ENCODE measurements at places on chromosomes 2 and 18.

DNA sequence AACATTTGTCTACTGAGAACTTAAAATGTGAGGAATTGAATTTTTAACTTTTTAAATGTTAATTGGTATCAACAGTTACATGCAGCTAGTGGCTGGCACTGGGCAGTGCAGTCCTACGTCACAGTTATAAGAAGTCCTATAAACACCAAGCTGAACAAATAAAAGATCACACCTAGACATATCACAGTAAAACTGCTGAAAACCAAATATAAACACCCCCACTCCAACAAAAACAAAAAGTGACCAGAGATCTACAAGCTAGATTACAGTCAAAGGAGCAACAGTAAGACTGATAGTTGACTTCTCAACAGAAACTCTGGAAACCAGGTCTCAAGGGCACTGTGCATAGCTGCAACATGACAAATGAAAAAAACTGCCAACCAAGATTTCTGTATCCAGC lies 19.4 kb downstream of the TLK1 start:
- DNase-seq, result no peak

DNA sequence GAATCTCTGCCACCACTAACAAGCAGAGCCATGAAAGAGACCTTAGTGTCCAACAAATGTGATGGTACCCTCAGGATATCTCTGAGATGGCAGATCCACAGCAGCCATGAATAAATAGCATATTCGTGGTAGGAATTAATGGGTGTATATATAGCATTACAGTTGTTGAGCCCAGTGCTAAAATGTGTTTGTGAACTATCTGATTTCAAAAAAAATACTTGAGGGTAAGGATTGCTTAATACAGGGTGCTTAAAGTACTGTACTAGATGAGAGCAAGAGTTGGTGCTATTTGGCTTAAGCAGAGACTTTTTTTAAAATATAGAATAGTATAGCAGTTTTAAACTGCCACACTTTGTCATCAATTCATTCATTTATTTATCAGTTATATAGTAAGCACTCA lies 101.5 kb upstream of the GALNT5 start:
- no peak for DNase-seq

DNA sequence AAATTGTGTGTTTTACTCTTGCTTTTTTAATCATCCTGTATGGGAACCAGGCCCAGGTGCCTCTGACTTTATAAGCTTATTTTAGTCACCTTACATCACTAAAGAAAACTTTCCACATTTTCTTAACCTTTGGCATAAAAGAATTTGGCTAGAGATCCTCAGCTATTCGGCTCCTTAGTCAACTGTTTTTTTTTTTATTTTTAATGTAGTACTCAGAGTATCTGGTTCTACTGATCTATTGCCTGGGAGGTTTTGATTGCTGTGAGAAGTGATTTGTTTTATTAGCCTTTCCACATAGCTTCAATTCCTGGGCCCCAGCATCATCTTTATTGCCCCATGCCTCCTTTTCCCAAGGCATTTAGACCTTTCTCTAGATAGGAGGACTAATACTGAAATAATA lies 121.0 kb downstream of the MYO1B start:
- no peak for DNase-seq

- DNase-seq, result no peak
Observed at GRCh38 chr18:24656050-24656449, 195.6 kb downstream of the HRH4 start.

DNA sequence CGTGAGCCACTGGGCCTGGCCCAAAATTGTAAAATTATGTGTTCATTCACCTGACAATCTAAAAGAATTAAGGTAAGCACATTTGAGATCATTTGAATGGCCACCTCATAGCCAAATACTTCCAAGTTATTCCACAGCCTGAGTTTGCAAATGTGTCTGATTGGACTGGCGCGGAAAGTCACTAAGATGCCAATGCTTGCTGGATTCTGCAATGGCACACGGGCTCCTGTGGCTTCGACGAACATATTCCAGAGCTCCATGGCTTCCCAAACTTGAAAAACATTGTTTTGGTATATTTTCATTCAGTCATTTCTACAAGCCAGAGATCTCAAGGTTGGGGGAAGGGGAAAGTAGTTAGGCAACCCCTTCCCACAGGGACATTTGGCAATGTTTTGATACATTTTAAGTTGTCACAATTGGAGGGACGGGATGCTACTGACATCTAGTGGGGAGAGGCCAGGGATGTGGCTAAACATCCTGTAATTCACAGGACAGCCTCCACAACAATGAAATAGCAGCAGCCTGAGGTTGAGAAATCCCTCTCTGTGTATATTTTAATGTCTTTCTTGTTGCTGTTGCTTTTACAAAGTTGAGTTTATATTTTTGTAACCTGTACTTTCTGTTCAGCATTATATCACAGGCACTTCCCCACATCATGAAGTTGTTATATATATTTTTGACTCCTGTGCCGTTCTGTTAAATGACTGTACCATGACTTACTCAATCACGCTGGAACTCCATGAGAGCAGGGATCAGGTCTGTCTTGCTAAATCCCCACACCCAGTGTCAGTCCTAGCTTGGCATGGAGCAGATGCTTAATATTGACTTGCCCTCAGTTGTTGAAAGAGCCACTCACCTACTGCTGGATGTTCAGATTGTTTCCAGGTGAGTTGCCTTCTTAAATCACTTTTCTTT lies 56.9 kb downstream of the COL4A4 start:
- DNase-seq, result peak; percentile 27

- DNase-seq, result no peak
Observed at GRCh38 chr2:34656632-34657031, 1057.5 kb upstream of the FAM98A start.

- DNase-seq, result no peak
Observed at GRCh38 chr2:200540793-200541192, 14.8 kb downstream of the SGO2 start.

- no peak for DNase-seq
Observed at GRCh38 chr2:150465703-150466569, 21.5 kb downstream of the RND3 start.

DNA sequence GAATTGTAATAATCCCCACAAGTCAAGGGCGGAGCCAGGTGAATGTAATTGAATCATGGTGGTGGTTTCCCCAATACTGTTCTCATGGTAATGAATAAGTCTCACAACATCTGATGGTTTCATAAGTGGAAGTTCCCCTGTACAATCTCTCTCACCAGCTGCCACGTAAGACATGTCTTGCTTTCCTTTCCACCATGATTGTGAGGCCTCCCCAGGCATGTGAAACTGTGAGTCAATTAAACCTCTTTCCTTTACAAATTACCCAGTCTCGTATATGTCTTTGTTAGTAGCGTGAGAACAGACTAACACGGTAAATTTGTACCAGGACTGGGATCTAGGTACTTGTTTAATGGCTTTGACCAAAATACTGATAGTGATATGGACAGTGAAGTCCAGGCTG lies 744.3 kb upstream of the REG3G start:
- DNase-seq, result no peak

DNA sequence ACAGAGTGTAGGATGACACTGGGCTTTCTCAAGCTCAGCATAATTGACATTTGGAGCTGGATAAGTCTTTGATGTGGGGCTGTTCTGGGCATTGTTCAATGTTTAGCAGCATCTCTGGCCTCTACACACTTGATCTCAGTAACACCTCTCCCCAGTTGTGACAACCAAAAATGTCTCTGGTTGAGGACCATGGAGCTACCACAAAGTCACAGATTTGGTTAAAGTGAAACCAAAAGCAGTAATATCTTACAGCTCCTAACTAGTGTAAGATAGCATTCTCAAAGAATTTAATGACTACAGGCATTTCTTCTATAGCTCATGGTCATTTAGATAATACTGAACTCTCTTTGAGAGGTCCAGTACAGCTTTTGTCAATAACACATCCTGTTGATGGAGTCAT lies 23.4 kb upstream of the PAX3 start:
- DNase-seq, result no peak

DNA sequence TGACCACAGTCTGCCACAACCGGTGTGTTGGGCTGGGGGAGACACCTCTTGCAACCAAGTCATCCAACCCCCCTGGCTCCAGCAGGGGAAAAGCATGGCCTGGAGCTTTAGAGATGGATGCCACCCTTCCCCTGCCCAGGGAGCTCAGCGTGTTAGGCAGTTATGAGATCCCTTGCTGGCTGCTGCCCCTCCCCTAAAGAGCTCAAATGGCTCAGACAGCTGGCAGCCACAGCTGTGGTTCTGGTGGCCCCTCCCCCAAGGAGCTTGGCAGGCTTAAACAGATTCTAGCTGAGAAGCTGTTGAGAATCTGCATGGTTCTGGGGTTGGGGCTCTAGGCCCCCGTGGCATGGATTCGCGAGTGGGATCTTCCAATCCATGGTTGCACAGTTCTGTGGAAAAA lies 64.7 kb downstream of the TEX51 start:
- DNase-seq, result no peak

DNA sequence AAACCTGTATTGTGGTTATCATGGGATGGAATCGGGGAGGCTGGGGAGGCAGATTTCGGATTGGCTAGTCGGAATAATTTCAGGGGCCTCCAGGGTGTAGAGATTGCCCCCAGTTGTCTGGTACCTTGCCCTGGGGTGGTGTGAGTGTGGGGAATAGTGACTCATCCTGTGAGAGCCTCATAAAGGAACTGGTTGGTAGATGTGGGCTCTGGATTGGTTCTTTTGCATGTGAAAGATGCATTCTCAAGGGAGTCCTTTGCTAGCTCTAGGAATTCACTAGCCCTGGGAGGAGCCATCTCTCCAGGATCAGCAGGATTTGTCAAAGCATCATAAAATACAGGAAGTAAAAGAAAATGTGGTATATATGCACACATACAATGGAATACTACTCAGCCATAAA lies 331.6 kb downstream of the SETBP1 start:
- no peak for DNase-seq

- no peak for DNase-seq
Observed at GRCh38 chr18:47558110-47558750, 306.8 kb upstream of the SKOR2 start.

DNA sequence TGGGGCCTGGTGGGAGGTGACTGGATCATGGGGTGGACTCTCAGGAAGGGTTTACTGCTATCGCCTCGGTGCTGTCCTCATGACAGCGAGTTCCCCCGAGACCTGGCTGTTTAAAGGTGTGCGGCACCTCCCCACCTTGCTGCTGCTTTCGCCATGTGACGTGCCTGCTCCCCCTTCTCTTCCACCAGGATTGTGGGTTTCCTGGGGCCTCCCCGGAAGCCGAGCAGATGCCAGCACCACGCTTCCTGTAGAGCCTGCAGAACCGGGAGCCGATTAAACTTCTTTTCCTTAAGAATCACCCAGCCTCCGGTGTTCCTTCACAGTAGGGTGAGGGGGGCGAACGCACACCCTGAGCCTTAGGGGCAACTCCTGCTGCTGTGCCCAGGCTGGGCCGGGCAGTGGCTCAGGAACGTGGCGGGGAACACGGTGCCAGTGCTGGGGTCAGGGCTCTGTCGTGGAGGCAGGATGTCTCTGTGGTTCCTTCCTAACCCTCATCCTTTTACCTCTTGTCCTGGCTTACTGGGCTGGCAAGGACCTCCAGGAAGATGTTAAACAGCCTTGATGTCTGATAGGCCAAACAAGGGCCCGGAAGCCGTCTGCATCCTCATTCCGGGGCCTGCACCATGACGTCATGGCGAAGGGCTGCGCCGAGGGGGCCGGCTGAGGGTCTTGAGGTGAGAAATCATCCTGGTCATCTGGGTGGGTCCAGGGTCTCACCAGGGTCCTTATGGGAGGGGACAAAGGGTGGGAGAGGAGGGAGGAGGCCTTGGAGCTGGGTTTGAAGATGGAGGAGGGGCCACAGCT lies 12.7 kb downstream of the NEU4 start:
- DNase-seq, result no peak

DNA sequence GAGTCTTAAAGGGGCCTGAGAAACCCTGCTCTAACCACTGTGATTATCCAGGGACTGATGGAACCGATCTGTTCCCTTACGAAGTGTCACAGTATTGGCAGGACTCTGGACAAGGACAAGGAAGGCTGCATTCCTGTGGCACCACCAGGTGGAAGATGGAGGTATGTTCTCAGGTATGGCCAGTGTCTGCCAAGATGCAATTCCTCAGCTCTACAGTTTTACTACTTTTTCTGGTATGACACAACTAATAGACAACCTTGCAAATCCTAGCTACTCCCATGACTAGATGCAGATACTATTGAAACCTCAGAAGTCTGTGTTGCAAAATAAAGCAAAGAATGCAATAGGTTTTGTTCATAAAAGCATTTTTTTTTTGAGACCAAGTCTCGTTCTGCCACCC lies 14.6 kb downstream of the RAB31 start:
- DNase-seq, result no peak

DNA sequence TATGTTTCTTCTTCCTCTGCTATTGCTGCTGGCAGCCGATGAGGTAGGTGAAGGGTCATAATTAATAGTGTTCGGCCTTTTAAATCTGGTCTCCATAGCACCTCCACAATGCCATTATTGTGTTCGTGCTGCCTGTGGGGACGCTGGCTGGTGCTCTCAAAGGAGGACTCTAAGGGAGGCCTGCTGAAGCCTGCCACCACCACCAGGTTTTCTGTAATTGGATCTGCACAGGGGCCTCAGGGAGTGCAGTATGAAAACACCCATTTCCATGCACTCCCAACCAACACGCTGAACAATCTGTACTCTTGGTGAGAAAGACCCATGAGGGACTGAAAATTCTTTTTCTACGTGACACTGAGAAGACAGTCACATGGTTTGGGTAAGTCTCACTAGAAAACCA lies 17.6 kb upstream of the CLIP4 start:
- no peak for DNase-seq

DNA sequence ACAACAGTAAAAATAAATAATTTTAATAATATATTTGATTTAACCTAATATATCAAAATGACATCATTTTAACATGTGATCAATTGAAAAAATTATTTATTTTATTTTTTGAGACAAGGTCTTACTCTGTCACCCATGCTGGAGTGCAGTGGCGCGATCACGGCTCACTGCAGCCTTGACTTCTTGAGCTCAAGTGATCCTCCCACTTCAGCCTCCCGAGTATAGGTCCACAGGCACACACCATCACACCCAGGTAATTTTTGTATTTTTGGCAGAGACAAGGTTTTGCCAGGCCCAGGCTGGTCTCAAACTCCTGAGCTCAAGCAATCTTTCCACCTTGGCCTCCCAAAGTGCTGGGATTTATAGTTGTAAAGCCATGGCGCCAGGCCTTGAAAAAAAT lies 126.7 kb upstream of the COPS8 start:
- no peak for DNase-seq

DNA sequence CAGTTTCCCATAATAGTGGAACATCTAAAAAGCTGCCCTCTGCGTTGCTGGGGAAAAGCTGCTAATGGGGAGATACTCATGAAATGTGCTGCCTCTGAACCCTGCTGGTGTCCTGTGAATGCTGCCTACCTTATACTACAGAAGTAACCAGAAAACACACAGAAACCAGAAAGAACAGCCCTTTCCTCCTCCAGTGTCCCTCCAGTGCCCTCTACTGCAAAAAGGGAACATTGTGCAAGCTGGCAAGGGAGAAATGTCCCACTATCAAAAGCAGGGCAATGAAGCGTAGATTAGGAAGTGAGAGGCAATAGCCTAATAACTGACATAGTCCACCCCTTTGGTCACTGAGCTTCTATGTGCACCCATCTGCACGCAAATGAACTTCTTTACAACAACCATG lies 162.7 kb upstream of the ETAA1 start:
- no peak for DNase-seq

DNA sequence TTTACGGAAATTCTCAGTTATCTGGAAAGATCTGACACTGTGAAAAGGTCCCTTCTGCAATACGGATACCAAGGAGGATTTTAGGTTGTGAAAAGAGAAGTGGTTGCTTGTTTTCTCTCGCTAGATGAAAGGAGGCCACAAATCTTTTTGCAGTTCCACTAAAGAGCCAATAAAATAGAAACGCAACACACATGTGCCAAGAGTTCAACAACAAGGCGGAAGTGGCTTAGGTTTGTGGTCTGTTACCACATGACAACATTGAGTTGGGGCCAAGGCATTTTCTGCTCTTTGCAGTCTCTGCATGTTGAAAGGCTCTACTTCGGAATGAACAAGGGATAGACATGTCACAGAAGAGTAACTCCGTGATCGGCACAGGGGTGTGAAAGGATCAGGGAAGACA lies 115.7 kb upstream of the OSR1 start:
- DNase-seq, result no peak

Measured in HuH-7 (cell line).